Large intestine (tissue), 12 donors: ENCODE measurements at places on chromosomes 12 and 14.

DNA sequence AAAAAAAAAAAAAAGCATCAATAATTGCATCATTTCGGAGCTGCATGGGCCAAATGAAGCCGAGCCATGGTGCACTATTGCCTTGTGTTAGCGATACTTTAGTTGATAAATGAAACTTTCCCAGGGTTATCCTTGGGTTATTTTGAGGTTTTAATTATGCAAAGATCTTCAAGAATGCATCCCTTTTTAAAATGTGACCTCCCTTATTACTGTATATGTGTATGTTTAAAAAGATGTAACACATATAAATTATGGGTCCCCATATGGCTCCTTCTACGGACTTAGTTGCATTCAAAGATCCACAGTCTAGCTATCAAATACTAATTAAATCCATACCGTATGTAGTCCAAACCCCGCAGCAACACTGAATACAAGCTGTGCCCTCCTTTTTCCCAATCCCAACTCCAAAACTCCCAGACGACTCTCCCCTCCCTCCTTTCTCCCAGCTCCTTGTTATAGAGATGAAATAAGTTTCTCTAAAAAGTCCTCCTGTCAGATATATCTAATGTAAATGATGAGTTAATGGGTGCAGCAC is 129.3 kb upstream of the MAP1LC3B2 start:
- no peak for DNase-seq

DNA sequence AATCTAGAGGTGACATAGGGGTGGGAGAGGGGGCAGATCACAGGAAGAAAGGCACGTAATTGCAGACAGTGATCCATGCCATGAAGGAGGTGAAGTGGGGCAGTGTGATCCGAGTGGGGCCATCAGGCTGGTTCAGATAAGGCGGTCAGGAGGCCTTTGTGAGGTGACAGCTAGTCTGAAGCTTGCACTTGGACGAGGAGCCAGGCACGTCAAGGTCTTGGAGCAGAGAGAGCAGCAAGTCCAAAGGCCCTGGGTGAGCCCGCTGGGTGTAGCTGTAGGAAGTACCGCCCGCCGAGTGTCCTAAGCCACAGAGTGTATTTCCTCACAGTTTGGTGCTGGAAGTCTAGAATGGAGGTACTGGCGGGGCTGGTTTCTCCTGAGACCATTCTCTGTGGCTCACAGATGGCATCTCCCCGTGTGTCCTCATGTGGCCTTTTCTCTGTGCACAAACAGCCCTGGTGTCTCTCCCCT is 23.6 kb downstream of the RHOF start:
- peak; percentile 93 for DNase-seq

DNA sequence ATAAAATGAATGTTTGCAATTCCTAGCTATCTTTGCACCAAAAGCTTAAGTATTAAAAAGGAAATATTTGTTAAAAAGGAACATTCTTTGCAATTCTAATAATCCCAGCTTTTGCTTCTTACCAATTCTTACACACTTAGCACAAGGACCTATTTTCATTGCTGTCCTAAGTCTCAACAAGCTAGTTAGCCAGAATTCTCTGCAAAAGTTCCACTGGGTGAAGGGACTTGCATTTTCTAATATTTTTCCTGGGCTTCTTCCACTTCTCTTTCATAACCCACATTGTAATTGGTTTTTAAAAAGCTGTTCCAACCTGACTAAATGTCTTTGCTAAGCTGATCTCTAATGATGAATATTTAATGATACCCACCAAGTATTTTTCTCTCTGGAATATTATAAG is 307.7 kb upstream of the DIO2 start:
- DNase-seq = no peak

- DNase-seq = no peak
Measured at GRCh38 chr12:11762723-11763326, 113.4 kb downstream of the ETV6 start.
